Adrenal gland (tissue), 19 donors: ENCODE measurements at places on chromosomes 16 and 17.

DNA sequence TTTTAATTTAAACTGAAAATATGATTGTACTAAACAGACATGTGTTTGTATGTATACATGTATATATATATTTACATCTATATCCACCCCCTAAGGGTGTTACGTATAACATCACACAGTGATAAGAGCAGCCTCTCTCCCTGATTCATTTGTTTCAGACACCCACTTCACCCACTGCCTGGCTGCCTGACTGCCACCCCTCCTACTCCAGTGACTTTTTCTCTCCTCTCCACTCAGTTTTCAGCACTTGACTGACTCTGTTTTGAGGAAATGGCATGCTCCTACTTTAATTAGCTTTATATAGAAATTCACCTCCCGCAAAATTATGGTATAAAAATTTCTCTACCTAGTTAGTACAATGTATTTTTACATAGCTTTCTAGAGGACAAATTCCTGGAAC lies 20.0 kb downstream of the BFAR start:
- no peaks in the 10 kb centered on the region for H3K27me3 ChIP-seq
- DNase-seq: no peak
- H3K4me3 ChIP-seq: no peak overlapping the region
- H3K27ac ChIP-seq: no peak overlapping the region
- H3K36me3 ChIP-seq: no peaks in the 10 kb centered on the region

GRCh38 chr16:56787167-56787566 lies 57.2 kb downstream of the NUP93 start:
- H3K36me3 ChIP-seq: no peaks in the 10 kb centered on the region
- no peak overlapping the region for H3K27ac ChIP-seq
- H3K4me1 ChIP-seq: no peaks in the 10 kb centered on the region
- H3K4me3 ChIP-seq: no peak overlapping the region
- no peaks in the 10 kb centered on the region for H3K27me3 ChIP-seq

GRCh38 chr16:81625544-81626153 lies 153.4 kb upstream of the PLCG2 start:
- H3K4me1 ChIP-seq: peaks cover 13% of the 10 kb centered on the region
- H3K27ac ChIP-seq: peak overlapping the region; percentile 77
- no peak overlapping the region for H3K4me3 ChIP-seq
- no peaks in the 10 kb centered on the region for H3K27me3 ChIP-seq
- peak; percentile 93 for DNase-seq
- no peaks in the 10 kb centered on the region for H3K36me3 ChIP-seq

DNA sequence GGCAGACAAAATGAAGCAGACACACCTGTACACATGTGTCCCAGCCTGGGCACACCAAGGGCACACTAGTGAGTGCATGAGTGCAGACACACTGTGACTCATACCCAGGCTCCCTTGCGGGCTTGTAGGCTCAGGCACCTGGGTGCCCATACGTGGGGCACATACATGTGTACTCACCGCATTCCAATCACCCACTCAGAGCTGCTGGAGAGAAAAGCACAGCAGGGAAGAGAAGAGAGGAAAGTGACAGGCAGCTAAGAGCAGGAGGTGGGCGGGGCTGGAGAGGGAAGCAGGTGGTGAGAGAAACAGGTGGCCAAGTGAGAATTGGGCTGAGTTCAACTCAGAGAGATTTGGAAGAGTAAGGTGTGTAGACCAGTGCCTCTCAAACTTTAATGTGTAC lies 54.0 kb downstream of the TMEM132E start:
- no peak for DNase-seq
- peaks cover 25% of the 10 kb centered on the region for H3K27me3 ChIP-seq
- H3K4me3 ChIP-seq: no peak overlapping the region
- H3K36me3 ChIP-seq: no peaks in the 10 kb centered on the region
- peaks cover 5% of the 10 kb centered on the region for H3K4me1 ChIP-seq
- no peak overlapping the region for H3K27ac ChIP-seq

- no peaks in the 10 kb centered on the region for H3K4me1 ChIP-seq
- no peaks in the 10 kb centered on the region for H3K36me3 ChIP-seq
- H3K4me3 ChIP-seq: no peak overlapping the region
- no peak for DNase-seq
- H3K27ac ChIP-seq: no peak overlapping the region
Observed at GRCh38 chr17:52255347-52255746, 96.8 kb upstream of the CA10 start.

DNA sequence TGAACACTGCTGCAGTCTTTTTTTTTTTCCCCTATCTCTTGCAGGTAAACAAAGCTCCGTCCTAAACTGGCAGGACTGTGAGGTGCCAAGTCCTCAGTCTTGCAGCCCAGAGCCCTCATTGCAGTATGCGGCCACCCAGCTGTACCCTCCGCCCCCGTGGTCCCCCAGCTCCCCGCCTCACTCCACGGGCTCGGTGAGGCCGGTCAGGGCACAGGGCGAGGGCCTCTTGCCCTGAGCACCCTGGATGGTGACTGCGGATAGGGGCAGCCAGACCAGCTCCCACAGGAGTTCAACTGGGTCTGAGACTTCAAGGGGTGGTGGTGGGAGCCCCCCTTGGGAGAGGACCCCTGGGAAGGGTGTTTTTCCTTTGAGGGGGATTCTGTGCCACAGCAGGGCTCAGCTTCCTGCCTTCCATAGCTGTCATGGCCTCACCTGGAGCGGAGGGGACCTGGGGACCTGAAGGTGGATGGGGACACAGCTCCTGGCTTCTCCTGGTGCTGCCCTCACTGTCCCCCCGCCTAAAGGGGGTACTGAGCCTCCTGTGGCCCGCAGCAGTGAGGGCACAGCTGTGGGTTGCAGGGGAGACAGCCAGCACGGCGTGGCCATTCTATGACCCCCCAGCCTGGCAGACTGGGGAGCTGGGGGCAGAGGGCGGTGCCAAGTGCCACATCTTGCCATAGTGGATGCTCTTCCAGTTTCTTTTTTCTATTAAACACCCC lies 13.8 kb downstream of the IL34 start:
- no peaks in the 10 kb centered on the region for H3K27me3 ChIP-seq
- no peak overlapping the region for H3K4me3 ChIP-seq
- DNase-seq: no peak

GRCh38 chr17:63969278-63969677 lies 3.4 kb downstream of the SCN4A start:
- H3K36me3 ChIP-seq: no peaks in the 10 kb centered on the region
- no peak overlapping the region for H3K4me3 ChIP-seq
- H3K27me3 ChIP-seq: no peaks in the 10 kb centered on the region
- no peak overlapping the region for H3K27ac ChIP-seq
- DNase-seq: no peak
- H3K4me1 ChIP-seq: no peaks in the 10 kb centered on the region

DNA sequence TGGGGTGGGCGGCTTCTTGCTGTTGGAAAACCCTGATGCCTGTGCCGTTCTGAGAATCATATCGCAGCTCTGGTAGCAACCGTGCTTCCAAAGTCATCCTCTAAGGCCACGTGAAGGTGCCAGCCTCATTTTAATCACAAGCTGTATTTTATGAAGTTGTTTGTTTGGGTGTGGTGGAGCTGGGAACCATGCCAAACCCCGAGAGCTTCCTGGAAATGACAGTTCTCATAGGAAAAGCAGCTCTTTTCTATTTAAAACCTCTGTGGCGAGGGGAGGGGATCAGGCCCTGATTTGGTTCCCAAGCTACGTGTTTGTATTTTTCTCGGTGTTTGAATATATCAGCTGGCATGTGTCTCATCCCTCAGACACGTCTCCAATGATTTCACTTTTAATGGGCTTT lies 21.7 kb downstream of the KNOP1 start:
- no peak overlapping the region for H3K4me3 ChIP-seq
- H3K27me3 ChIP-seq: no peaks in the 10 kb centered on the region
- H3K4me1 ChIP-seq: peaks cover 47% of the 10 kb centered on the region

GRCh38 chr17:73770115-73770848 lies 126.0 kb upstream of the SDK2 start:
- H3K36me3 ChIP-seq: no peaks in the 10 kb centered on the region
- no peak overlapping the region for H3K4me3 ChIP-seq
- H3K27ac ChIP-seq: no peak overlapping the region
- no peaks in the 10 kb centered on the region for H3K27me3 ChIP-seq
- H3K4me1 ChIP-seq: peaks cover 14% of the 10 kb centered on the region

DNA sequence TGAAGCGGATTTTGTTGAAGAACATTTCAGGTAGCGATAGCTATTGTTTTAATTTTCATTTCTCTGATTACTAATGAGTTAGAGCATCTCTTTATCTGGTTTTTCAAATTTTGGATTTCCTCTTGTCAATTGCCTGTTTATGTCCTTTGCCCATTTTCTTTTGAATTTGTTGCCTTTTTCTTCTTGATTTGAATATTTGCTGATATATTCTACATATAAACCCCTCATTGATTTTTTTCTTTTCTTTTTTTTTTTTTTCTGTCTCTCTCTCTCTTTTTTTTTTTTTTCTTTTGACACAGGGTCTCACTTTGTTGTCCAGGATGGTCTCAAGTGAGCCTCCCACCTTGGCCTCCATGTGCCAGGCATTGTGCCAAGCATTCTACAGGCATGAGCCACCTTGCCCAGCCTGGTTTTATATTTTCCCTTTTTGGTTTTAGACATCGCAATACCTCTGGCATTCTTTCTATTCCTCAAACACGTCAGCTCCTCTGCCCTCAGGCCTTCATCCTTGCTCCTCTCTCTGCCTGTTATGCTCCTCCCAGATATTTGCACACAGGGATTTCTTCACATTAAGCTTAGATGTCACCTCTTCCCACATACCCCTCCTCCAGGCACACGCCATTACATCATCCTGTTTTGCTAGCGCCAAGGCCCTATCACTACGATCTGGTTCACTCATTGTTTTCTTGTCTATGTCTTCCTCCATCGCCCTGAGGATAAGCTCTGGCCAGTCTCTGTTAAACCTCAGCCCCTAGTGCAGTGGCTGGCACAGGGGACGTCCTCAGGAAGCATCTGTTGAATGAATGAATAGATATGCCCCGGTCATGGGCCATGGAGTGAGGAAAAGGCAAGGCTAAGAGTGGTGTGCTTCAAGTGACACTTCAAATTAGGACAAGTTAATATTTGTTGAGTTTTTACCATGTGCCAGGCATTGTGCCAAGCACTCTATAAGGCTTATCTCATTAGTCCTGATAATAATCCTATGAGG lies 8.6 kb downstream of the SARM1 start:
- H3K27me3 ChIP-seq: no peaks in the 10 kb centered on the region
- no peak overlapping the region for H3K4me3 ChIP-seq
- no peaks in the 10 kb centered on the region for H3K4me1 ChIP-seq
- no peak overlapping the region for H3K27ac ChIP-seq
- DNase-seq: no peak
- no peaks in the 10 kb centered on the region for H3K36me3 ChIP-seq

DNA sequence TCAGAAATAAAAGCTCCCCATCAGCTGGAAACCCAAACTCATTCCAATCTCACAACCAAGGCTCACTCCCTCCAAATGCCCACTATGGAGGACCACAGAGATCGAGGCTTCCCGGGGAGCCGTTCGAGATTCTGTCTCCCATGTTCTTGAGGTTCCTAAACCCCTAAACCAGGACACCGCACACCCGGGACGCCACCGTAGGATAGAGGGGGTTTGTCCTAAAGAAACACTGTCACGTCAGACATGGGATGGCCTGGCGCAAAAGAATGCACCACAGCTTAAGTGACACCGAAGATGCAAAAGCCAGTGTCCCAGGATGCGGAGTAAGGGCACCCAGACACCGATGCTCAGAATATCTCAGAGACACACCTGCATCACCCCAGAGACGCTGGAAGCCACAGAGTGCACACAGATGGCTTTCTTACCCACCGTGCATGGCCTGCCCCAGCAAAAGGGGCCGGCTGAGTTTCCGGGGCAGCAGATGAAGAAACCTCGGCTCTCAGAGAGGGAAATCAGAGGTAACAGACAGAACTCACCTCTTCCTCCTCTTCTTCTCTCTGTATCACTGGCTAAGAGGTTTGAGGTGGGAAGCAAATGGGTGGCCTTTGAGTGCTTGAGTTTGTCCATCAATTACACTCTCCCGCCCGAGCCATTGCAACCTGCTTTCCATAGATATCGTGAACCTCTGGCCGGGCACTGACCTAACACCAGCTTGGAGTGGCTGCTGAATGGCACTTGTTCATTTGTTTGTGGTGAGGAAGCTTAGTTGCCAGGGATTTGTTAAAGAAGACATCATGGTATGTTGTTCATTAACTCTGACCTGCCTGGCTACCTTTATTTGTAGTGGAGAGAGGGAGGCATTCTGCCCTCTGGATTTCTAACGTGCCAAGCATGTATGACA lies 65.1 kb upstream of the TNRC6C start:
- no peaks in the 10 kb centered on the region for H3K36me3 ChIP-seq
- H3K27me3 ChIP-seq: no peaks in the 10 kb centered on the region
- no peak overlapping the region for H3K27ac ChIP-seq
- no peak for DNase-seq

GRCh38 chr17:31416503-31416923 lies 25.0 kb downstream of the RAB11FIP4 start:
- H3K27me3 ChIP-seq: peaks cover 5% of the 10 kb centered on the region
- DNase-seq: no peak
- no peaks in the 10 kb centered on the region for H3K4me1 ChIP-seq
- no peak overlapping the region for H3K27ac ChIP-seq
- H3K4me3 ChIP-seq: no peak overlapping the region

GRCh38 chr16:82386761-82387160 lies 216.7 kb upstream of the MPHOSPH6 start:
- H3K36me3 ChIP-seq: no peaks in the 10 kb centered on the region
- DNase-seq: no peak
- no peak overlapping the region for H3K4me3 ChIP-seq
- no peaks in the 10 kb centered on the region for H3K27me3 ChIP-seq
- H3K27ac ChIP-seq: no peak overlapping the region
- H3K4me1 ChIP-seq: no peaks in the 10 kb centered on the region

GRCh38 chr17:80393241-80393890 lies 21.6 kb upstream of the ENDOV start:
- no peaks in the 10 kb centered on the region for H3K27me3 ChIP-seq
- H3K36me3 ChIP-seq: peaks cover 52% of the 10 kb centered on the region
- H3K4me1 ChIP-seq: peaks cover 10% of the 10 kb centered on the region

DNA sequence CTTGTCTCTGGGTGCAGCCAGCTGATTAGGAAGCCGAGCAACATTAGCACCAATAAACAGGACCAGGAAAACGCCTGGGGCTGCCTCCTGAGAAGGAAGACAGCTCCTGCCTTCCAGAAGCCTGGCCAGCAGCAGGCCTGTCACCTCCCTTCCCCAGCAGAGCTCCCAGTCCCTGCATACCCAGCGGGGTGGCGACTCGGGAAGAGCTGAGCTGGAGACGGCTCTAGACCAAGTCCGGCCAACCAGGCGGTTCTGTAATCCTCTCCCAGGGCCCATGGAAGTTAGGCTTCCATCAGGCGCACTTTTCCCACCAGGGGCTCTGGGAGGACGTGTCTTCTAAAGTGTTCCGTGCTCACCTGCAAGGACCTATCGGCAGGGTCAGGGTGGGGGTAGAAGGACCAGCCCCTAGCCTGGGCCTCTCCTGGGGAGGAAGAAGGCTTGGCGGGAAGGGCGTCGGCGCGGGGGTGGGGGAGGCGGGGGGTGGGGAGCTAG lies 12.0 kb upstream of the CLUH start:
- H3K4me3 ChIP-seq: no peak overlapping the region
- no peaks in the 10 kb centered on the region for H3K4me1 ChIP-seq
- no peak for DNase-seq
- no peaks in the 10 kb centered on the region for H3K36me3 ChIP-seq
- no peak overlapping the region for H3K27ac ChIP-seq
